Natural killer cell treated with Interleukin-12 subunit alpha and Interleukin-12 subunit beta and Interleukin-15 and Interleukin-18, amount 100 ng/mL, for 72 hours (primary cell): ENCODE measurements at places on chromosomes 5 and 9.

DNA sequence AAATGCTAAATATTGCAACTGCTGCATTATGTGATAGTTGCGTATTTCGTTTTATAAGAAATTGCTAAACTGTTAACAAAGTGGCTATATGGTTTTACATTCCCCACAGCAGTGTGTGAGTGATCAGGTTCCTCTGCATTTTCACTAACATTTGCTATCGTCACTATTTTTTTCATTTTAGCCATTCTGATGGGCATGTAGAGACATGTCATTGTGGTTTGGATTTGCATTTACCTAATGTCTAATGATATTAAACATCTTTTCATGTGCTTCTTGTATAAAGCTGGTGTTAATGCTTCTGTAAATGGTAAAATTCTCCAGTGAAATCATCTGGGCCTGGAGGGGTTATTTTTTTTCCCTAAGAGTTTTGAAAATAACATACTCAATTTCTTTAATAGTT is 61.6 kb downstream of the ERCC6L2 start:
- no peak for DNase-seq
- peaks cover 21% of the 10 kb centered on the region for H3K36me3 ChIP-seq
- H3K27me3 ChIP-seq: no peaks in the 10 kb centered on the region
- H3K4me1 ChIP-seq: no peaks in the 10 kb centered on the region

DNA sequence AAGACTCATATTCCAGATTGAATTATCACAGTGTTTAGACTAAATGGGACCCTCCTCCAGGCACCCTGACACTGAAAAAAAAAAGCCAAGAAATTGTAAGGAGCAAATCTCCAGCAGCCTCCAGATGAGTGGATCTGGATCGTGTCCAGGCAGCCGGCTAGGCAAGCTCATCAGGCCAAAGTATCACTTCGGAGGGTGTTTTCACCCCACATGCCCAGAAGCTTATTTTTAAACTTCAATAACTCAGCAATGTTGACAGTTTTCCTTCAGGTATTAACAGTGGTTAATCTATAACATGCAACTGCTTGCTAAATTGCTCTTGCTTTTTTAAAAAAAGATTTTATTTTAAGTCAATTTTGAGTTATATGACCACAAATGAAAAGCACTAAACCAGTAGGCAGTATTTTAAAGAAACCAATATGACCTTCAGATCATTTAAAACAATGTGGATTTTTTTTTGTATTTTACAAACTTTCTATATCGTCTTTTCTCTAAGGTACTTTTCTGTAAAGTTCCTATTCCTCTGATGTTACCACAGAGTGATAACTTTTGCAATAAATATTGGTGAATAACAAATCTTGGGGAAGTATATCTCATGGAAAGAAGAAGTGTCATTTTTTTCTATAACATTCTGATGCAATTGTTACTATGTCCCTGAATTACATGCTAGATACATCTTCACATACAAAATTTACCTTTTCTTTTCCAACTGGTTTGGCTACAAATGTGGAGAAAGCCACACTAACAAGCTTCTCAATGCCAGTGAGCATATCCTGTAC is 30.7 kb downstream of the ACOT12 start:
- no peaks in the 10 kb centered on the region for H3K36me3 ChIP-seq
- no peak overlapping the region for H3K27ac ChIP-seq
- no peaks in the 10 kb centered on the region for H3K27me3 ChIP-seq
- no peak overlapping the region for H3K4me3 ChIP-seq
- DNase-seq: no peak

DNA sequence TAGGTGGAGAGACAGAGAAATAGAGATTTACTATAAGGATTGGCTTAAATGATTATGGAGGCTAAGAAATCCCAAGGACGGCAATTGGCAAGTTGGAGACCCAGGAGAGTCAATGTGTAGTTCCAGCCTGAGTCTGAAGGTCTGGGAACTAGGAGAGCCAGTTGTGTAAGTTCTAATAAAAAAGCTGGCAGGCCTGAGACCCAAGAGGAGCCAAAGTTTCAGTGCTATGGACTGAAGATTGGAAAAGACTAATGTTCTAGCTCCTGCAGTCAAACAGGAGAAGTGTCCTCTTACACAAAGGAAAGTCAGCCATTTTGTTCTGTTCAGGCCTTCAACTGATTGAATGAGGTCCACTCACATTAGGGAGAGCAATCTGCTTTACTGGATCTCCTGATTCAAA is 50.0 kb downstream of the NMUR2 start:
- H3K4me3 ChIP-seq: no peak overlapping the region
- H3K36me3 ChIP-seq: no peaks in the 10 kb centered on the region
- H3K4me1 ChIP-seq: no peaks in the 10 kb centered on the region
- H3K27me3 ChIP-seq: peaks cover 2% of the 10 kb centered on the region
- no peak overlapping the region for H3K27ac ChIP-seq

DNA sequence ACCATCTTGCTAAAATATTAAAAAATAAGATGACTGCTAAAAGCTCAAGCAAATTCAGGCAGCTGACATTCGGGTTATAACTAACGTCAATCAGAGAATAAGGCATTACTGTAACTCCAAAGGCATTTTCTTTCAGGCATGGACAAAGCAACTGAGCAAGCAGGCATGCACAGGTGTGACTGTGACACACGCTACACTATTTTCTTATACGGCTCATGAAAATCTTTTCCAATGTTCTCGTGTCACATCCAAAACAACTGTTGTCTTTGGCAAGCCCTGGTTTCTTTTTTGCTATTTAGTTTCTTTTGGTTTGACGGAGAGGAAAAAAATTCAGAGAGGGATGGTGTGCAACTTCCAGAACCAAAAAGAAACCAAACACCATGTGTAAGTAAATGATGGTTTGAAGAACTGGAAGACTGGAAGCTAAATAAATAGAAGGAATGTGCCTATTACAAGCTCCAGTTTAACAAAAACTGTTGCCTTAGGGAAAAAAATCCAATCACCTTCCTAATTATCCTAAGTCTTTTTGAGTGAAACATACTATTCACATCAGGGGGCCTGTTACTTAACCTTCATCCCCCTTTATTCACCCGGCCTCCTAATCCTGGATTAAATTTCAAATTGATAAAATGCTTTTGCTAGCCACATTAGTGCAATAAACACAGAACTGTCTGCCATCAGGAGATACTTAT is 277.6 kb downstream of the PSAT1 start:
- H3K27me3 ChIP-seq: no peaks in the 10 kb centered on the region
- no peaks in the 10 kb centered on the region for H3K4me1 ChIP-seq
- H3K27ac ChIP-seq: no peak overlapping the region
- no peaks in the 10 kb centered on the region for H3K36me3 ChIP-seq
- H3K4me3 ChIP-seq: no peak overlapping the region
- DNase-seq: no peak

GRCh38 chr5:93995126-93995621 is 253.8 kb upstream of the POU5F2 start:
- no peaks in the 10 kb centered on the region for H3K36me3 ChIP-seq
- no peak overlapping the region for H3K4me3 ChIP-seq
- no peaks in the 10 kb centered on the region for H3K27me3 ChIP-seq
- H3K27ac ChIP-seq: no peak overlapping the region
- DNase-seq: no peak
- peaks cover 26% of the 10 kb centered on the region for H3K4me1 ChIP-seq
